ENCODE measurements at places on chromosomes 1 and 21. TPM values are rescaled to one million over a fixed set of nuclear protein-coding genes. Genes with fewer than 3 reads are reported as not detected.

- DNase-seq = peak; percentile 48
These were observed at the start of gene DNMT3L for GRCh38 chr21:44261675-44262295. DNMT3L (minus strand) TSS chr21:44261897; CDS start chr21:44261259, 638 bp downstream.

Gene ERICH3
- total RNA-seq = not detected

DNA sequence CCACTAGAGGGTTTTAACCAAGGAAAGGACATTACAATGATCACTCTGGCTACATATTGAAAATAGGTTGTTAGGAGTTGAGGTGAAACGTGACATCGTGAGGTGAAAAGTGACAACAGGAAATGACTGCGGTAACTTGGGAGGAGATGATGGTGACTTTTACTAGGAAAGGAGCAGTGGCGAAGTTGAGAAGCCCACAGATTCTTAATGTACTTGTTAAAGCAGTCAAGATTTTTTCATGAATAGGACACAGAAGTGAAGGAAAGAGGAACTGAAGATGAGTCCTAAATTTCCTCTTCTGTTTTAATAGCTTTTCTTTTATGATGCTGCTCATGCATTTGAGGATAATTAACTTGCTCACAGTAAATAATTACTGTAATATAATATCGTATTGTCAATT lies 59.5 kb downstream of the OMA1 start:
- no peak for DNase-seq

GRCh38 chr1:157035121-157035520 lies 10.4 kb downstream of the ARHGEF11 start:
- DNase-seq = no peak

- no peak for DNase-seq
These were observed 84.5 kb downstream of the CC2D1B start for GRCh38 chr1:52281518-52281917.

Gene OR1C1
- total RNA-seq = not detected

DNA sequence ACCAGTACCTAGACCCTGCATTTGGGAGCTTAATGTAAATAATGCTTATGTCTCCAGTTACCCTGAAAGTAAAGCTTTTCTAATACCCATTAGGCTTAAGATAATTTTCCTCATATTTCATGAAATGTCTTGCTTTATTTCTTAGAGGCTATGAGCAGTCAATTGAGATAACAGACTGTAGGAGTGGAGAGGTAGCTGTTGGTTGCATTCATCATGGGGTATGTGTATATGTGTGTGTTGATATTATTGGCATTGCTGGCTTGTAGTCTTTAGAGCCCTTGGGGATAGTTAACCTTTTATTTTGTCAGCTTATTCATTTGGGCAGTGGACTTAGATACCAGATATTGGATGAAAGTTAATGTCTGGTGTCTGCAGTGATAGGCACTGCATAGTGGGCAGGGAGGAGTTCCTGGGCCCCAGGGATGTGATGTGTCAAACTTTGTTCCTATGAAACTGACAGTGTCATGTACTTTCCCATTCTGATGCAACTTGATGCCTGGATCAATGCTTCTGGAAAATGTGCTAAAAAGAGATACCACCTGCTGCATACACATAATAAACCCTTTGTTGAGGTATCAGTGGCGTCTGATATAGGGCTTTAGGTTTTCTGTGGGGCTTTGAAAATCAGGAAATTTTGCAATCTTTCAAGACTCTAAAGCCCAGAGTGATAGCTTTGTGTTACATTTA lies 83.9 kb downstream of the MAST2 start:
- DNase-seq = no peak

DNA sequence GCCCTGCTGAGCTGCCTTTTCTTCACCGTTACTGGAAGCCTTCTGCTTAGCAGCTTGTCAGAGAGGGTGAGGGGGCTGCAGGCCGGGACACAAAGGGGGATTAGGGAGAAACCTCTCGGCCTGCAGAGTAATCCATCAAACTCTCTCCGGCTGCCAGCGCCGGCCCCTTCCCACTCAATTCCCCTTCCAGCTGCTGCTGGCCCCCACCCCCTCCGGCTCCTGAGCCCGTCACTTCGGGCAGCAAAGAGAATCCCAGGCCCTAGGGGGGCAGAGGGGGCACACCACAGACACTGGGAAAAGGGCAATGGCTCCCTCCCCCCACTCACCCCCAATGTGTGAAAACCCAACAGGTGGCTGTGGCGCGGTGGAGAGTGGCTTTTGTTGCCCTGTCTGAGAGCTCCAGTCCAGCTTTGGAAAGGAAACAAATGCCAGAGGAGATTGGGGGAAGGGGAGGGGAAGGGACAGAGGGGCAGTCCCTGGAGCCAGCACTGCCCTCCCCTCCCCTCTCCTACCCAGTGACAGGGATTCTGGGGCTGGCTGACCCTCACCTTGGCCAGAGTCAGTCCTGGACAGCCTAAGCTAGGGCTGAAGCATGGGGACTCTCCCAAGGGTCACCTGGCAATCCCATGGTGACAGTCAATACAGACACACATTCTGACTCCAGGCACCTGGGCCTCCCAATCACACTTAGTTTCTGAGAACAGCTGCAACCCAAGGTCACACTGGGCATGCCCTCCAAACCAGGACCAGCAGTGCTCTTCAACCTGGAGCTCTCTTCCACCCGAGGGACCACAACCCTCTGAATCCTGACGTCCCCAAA lies 9.5 kb downstream of the SLC45A3 start:
- DNase-seq = no peak

DNA sequence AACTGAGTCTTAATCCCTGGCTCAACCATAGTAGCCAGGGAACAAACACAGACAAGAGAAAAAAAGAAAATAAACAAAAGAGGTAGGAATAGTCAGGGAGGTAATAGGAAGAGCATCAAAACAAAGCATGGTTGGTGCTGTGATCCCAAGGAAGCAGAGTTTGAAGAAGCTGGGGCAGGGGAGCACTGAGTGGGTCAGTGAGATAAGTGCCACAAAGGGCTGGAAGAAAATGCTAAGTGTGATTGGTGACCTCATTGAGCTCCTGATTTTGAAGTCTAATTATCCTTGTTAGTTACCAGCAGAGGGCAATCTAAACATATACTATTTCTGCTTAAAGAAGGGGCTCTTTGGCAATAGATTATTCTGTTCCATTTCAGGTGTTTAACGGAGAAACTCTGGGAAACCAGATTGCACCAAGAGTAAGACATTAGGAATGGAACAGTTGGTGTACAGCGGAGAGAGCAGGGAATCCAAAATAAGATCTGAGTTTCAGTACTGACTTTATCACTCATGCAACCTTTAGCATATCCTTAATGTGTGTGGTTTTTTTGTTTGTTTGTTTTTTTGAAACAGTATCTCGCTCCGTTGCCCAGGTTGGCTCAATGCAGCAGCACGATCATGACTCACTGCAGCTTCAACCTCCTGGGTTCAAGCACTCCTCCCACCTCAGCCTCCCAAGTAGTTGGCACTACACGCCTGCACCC lies 30.7 kb upstream of the KIAA1614 start:
- no peak for DNase-seq

Gene RCC2
- 12.1 TPM for total RNA-seq

Gene RTCA
- total RNA-seq = 37.8 TPM

Gene JAM2
- 32.9 TPM for total RNA-seq

DNA sequence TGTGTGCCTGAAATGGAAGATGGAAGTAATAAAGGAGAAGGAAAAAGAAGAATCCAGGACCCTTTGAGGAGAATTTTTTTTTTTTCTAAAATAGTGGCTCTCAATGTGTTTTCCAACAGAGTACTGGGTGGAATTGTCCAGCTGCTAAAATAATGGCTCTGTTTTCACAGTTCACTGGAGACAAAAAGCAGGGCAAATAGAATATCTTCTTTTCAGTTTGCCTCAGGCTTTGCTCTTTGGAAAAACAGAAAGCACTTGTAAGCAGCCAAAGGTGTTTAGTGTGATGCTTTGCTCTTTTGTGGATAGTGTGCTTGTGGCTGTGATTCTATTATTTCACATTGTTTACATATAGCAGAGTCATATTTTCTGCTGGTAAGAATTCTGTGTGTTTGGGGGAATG lies 77.4 kb upstream of the MROH9 start:
- no peak for DNase-seq

Gene RSPH1
- total RNA-seq = not detected

- no peak for DNase-seq
These were observed 2.1 kb downstream of the CD55 start for GRCh38 chr1:207323425-207324225.

Gene PDZK1IP1
- not detected for total RNA-seq

DNA sequence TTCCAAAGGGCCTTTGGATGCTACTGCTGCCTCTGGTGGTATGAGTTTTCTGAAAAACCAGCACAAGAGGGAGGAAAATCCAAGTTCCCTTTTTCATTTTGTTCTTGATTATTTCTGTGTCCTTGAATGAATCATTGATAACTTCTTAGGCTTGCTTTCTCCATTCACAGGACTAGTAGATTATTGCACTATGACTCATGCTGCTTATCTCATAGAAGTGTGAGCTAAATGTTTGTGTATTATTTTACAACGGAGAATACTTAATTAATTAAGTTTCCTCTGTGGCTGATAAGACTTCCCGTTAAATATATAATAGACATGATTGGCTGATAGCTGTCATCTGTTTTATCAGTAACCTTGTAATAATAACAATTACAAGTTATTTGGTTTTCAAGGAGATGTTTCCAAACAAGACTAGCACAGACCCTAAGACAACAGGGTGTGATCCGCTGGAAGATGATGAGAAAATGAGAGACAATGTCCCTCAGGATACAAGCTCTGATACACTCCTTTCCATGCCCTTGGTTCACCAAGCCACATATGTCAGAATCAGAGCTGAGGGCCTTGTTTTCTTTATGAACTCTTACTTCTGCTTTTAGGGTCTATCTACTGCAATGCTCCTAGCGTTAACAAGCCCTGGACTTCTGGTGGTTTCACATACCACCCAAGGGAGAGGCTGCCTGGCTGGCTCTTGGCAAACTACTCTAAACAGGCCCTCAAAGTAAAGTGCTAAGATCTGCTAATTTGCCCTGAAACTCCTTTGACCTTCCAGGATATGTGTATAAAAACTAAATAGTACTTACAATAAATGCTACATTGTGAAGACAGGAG lies 1078.3 kb downstream of the TTLL7 start:
- DNase-seq = peak; percentile 11

DNA sequence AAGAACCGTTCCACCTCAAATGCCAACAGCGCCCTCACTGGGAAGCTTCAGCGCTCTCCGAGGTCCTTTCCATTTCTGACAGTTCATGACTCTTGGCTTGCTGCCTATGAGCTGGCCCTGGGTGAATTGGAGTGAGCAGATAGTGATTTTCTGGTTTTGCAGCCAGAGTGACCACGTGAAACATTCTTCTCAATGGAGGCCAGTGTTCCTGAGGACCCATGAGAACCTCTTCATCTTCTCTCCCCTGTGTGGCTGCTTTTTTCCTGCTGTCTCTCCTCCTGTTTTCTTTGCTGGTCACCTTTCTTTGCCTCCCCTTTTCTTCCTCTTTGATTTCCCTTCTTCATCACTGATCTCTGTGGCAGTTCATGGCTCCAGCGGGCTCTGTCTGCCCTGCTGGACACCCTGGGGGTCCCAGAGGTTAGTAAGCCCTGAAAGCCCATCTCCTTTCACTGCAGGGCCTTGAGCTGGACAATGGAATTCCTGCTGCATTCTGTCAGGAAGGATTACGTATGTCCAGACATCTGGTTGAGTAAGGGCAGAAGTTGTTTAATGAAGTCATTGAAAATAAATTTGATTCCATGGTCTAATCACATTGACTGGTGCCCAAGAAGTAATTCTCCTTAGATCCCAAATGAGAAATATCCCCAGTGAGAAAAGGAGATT lies 29.9 kb downstream of the VASH2 start:
- DNase-seq = no peak

Gene RBM11
- total RNA-seq = 1.1 TPM

Gene PLPPR4
- total RNA-seq = 0.14 TPM

- DNase-seq = no peak
These were observed 421.4 kb upstream of the RUNX1 start for GRCh38 chr21:35470522-35470921.

- no peak for DNase-seq
These were observed 213.5 kb downstream of the RPS6KC1 start for GRCh38 chr1:213264531-213264930.

DNA sequence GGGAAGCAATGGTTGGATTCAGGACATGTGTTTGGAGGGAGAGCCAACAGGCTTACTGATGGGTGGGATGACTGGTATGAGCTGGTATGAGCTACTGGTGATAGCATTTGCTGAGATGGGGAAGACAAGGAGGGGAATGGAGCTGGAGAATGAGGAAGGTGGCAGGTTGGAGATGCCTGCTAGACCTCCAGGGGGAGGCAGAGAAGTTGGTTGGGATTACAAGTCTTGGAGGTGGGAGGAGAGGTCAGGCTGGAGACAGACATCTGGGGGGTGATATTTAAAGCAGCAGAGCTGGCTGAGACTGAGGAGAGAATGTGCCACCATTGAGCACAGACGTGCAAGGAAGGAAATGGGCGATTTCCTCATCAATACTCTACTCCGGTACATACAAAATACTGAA lies 31.8 kb upstream of the ENO1 start:
- DNase-seq = no peak

GRCh38 chr1:3170561-3171453 lies 101.8 kb downstream of the PRDM16 start:
- peak; percentile 80 for DNase-seq

DNA sequence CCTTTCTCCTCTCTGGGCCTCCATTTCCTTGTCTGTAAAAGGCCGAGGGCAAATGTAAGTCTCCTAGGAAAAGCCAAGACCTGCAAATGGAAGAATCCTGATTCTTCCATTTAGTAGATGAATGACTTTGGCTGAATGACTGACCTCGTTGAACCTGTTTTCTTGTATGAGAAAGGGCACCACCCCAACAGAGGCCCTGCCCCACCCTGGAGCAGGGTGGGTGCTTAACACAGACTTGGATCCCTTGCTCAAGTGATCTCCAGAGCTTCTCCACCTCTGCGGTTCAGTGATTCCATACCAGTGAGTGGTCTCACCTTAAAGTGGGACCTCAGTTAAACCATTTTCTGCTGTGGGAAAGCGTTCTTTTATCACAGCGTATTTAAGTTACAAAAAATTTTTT lies 39.0 kb upstream of the GUCA2B start:
- DNase-seq = no peak

GRCh38 chr1:206714331-206715058 lies 29.8 kb downstream of the MAPKAPK2 start:
- DNase-seq = no peak

GRCh38 chr1:245978915-245979314 lies 528.2 kb downstream of the SMYD3 start:
- DNase-seq = no peak

DNA sequence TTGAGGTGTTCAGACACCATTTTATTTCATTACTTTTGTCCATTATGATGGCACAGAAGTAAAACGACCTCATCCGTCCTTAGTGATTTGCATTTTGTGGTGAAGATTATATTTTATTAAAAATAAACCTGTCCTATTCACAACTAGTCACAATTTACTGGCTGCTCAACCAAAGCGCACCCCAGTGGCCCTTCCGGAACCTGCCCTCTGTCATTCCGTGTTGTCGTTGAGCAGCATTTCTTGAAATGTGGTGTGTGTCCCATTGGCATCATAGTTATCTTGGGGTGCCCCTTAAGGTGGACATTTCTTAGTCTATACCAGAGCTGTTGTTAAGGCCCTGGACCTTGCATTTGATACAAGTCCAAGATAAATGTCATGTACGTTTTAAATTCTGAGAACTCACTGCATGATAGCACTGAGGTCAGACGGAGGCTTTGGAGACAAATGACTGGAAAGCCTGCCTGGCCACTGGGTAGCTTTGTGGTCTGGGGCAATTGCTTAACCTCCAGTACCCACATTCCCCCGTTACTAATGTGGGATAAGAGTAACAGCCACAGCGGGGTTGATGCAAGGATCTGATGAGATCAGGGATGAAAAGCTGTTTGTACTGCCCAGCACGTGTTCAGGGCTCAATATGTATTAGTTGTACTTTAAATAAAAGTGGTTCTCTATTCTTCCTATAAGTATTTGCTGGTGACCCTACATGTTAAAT lies 36.2 kb downstream of the BACH1 start:
- no peak for DNase-seq
